ENCODE measurements at places on chromosomes 7 and 10. TPM values are rescaled to one million over a fixed set of nuclear protein-coding genes. Genes with fewer than 3 reads are reported as not detected.
A peak's percentile ranks its signal among the peaks of the same experiment; 100 is the strongest.

Gene ZNF239
- total RNA-seq = 4.7 TPM

Gene GDF10
- total RNA-seq = under 0.01 TPM

DNA sequence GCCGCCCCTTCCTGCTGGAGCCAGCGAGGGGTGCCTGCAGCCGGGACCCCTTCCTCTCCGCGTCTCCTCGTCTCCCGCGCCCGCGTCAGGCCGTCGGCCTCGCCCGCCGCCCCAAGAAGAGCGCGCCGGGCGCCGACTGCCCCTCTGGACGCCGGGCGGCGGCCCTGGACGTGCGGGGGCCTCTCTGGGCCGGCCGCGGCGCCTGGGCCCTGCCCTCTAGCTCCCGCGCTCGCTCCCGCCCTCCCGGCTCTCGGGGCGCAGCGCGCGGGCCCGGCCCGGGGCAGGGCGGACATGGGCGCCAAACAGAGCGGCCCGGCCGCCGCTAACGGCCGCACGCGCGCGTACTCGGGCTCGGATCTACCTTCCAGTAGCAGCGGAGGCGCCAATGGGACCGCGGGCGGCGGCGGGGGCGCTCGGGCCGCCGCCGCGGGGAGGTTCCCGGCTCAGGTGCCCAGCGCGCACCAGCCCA is 704 bp downstream of the ZNRF2 start:
- no peaks in the 10 kb centered on the region for H3K27me3 ChIP-seq
- peak overlapping the region; percentile 53 for H3K27ac ChIP-seq
- DNase-seq = peak; percentile 78
- H3K36me3 ChIP-seq = no peaks in the 10 kb centered on the region
- H3K4me3 ChIP-seq = peak overlapping the region; percentile 89

DNA sequence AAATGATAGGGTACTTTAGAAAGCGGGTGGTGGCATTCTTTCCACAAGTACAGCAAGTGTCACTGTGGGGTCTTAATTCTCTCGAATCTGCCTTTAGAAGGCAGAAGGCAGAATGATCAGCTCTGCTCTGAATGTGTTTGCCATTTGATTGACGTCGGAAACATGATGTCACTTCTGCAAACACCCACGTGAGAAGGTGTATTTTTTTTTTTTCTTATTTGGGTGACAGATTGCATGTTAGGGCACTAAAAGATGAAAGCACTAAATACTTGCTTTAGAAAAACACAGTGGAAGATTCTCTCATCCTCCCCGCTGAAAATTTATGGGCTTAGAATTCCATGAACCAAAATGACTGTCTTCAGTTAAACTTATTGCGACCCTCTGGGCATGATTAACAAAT is 150.2 kb downstream of the TCF7L2 start:
- H3K27ac ChIP-seq = no peak overlapping the region
- no peaks in the 10 kb centered on the region for H3K36me3 ChIP-seq
- peaks cover 15% of the 10 kb centered on the region for H3K4me1 ChIP-seq

- peak; percentile 63 for DNase-seq
- peak overlapping the region; percentile 26 for H3K27ac ChIP-seq
- H3K27me3 ChIP-seq = no peaks in the 10 kb centered on the region
Measured at GRCh38 chr10:13201132-13201531, 33.0 kb downstream of the UCMA start.

- no peaks in the 10 kb centered on the region for H3K36me3 ChIP-seq
- H3K4me3 ChIP-seq = no peak overlapping the region
- no peaks in the 10 kb centered on the region for H3K4me1 ChIP-seq
- no peaks in the 10 kb centered on the region for H3K27me3 ChIP-seq
Measured at GRCh38 chr7:152723364-152723763, 36.2 kb upstream of the ACTR3B start.

Gene AKR1C4
- not detected for total RNA-seq

- H3K27me3 ChIP-seq = no peaks in the 10 kb centered on the region
- DNase-seq = no peak
- no peaks in the 10 kb centered on the region for H3K4me1 ChIP-seq
- H3K4me3 ChIP-seq = no peak overlapping the region
Measured at GRCh38 chr10:12391206-12391605, 41.9 kb downstream of the CAMK1D start.

Gene SRRT
- total RNA-seq = 31.2 TPM

Gene EPHB6
- 2.4 TPM for total RNA-seq

DNA sequence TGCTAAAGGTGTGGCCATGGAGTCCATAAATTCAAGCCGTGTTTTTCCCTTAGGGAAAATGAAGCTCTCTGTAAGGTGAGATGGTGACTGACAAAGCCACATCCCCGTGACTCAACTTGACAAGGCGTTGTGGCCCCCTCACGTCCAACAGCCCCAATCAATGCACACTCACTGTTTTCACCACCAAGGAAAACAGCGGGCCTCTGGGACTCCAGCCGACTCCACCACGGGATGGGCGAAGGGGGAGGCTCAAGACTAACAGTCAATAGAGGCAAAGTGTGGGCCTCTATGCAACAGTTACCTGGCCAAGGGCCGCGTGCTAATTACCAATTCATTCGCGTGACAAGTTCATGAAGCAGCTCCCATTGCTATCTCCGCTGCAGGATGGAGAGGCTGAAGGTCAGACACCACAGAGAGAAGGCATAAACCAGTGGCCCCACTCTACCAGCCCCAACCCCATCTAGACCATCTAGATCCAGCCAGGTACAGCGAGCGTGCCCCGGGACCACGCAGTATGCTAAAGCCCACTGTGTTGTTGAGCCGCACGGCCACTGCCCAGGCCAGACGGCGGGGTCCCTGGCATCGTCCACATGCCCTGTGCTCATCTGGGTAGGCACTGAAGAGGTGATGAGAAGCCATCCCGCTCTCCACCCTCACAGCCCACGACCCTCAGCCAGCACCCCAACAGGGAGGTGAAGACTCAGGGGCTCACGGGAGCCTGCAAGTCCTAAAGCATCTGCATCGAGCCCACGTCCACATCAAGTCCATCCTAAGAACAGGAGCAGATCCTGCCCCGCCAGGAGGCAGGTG is 76.1 kb downstream of the PROSER2 start:
- H3K36me3 ChIP-seq = no peaks in the 10 kb centered on the region
- no peaks in the 10 kb centered on the region for H3K4me1 ChIP-seq
- peaks cover 2% of the 10 kb centered on the region for H3K27me3 ChIP-seq
- no peak overlapping the region for H3K27ac ChIP-seq
- H3K4me3 ChIP-seq = no peak overlapping the region

Gene CNPY1
- not detected for total RNA-seq

DNA sequence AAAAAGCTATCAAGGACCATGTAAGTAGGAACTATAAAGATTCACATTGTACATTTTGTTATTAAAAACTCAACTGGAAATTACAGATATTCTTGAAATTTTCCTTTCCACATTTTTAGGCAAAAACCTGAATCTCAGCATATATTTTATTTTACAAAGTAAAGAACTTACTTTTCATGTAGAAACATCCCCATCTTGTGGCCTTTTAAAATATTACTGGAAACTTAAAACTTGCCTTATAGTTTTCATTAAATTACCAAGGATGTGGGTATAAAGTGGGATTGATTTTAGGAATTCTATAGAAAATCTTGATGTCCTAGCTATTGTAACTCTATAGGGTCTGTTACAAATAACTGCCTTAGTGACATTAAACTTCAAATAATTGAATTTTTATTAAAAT is 10.6 kb downstream of the DBF4 start:
- H3K4me3 ChIP-seq = no peak overlapping the region
- no peaks in the 10 kb centered on the region for H3K36me3 ChIP-seq
- H3K27ac ChIP-seq = no peak overlapping the region
- H3K4me1 ChIP-seq = no peaks in the 10 kb centered on the region
- H3K27me3 ChIP-seq = no peaks in the 10 kb centered on the region

- no peaks in the 10 kb centered on the region for H3K27me3 ChIP-seq
- no peaks in the 10 kb centered on the region for H3K36me3 ChIP-seq
- H3K4me1 ChIP-seq = peaks cover 30% of the 10 kb centered on the region
Measured at GRCh38 chr7:40749877-40750276, 615.1 kb downstream of the SUGCT start.

Gene DYNC1I1
- total RNA-seq = 2.2 TPM

Gene GSAP
- 13.0 TPM for total RNA-seq

- H3K4me1 ChIP-seq = no peaks in the 10 kb centered on the region
- DNase-seq = no peak
- H3K4me3 ChIP-seq = no peak overlapping the region
- H3K27me3 ChIP-seq = no peaks in the 10 kb centered on the region
- no peaks in the 10 kb centered on the region for H3K36me3 ChIP-seq
Measured at GRCh38 chr7:134636008-134636449, 10.6 kb upstream of the BPGM start.

- H3K27me3 ChIP-seq = peaks cover 8% of the 10 kb centered on the region
- no peak overlapping the region for H3K27ac ChIP-seq
- no peak for DNase-seq
- H3K4me3 ChIP-seq = no peak overlapping the region
- H3K4me1 ChIP-seq = no peaks in the 10 kb centered on the region
Measured at GRCh38 chr7:132030086-132030568, 473.7 kb upstream of the PODXL start.

- H3K36me3 ChIP-seq = no peaks in the 10 kb centered on the region
- no peak overlapping the region for H3K27ac ChIP-seq
- no peak overlapping the region for H3K4me3 ChIP-seq
Measured at GRCh38 chr7:13179011-13179582, 491.7 kb downstream of the ARL4A start.

Gene FANK1
- total RNA-seq = 8.5 TPM

DNA sequence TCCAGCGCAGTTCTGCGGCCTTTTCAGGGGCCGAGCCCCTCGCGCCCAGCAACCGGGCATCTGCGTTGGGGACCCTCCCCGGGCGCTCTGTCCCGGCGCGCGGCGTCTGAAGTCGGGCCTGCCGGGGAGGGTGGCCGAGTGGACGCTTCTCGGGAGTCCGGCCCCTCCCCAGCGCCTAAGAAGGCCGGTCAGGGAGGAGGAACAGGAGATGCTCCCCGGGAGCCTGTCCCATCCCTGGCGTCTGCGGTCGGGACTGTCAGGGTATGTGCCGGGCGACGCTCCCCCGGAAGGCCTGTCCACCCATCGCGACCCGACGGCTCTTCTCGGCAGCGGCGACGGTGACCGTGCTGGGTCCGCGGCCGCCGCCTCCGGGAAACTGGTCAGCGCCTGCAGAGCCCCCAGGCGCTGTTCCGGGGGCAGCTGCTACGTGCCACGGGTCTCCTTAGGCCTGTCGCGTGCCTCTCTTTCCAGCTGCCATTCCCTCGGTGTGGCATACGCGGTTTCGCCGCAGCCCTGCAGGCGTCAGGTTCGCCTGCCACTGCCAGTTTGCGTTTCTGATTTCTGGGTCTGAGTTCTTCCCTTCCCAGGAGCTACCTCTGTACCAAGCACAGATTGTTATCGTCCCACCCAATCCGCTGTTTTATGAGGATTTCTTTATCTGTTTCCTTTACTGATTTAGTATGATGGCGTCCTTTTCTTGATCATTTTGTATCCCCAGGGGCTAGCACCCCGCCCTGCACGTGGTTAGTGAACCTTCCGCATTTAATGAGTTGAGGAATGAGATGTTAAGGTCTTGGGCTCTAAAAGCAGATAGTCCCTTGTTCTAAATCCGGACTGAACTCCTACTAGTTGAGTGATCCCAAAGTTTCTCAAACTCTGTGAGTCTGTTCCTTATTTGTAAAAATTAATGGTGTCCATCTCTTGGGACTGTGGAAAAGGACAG is 782 bp downstream of the IFIT5 start:
- peaks cover 13% of the 10 kb centered on the region for H3K36me3 ChIP-seq
- H3K27ac ChIP-seq = peak overlapping the region; percentile 86
- no peaks in the 10 kb centered on the region for H3K27me3 ChIP-seq
- peak; percentile 87 for DNase-seq
- peaks cover 14% of the 10 kb centered on the region for H3K4me1 ChIP-seq

DNA sequence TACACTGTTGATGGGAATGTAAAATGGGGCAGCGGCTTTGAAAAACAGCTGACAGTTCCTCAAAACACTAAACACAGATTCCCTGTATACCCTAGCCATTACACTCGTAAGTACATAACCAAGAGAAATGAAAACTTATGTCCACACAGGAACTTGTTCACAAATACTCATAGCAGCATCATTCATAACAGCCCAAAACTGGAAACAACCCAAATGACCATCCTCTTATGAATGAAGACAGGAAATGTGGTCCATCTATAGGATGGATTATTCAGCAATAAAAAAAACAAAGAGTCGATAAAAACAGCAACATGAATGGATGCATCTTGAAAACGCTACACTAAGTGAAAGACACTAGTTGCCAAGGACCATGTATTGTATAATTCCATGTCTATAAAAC is 23.7 kb downstream of the NMT2 start:
- no peak overlapping the region for H3K4me3 ChIP-seq
- peak overlapping the region; percentile 54 for H3K27ac ChIP-seq
- H3K4me1 ChIP-seq = peaks cover 16% of the 10 kb centered on the region
- peaks cover 8% of the 10 kb centered on the region for H3K36me3 ChIP-seq

Gene PON1
- total RNA-seq = not detected

DNA sequence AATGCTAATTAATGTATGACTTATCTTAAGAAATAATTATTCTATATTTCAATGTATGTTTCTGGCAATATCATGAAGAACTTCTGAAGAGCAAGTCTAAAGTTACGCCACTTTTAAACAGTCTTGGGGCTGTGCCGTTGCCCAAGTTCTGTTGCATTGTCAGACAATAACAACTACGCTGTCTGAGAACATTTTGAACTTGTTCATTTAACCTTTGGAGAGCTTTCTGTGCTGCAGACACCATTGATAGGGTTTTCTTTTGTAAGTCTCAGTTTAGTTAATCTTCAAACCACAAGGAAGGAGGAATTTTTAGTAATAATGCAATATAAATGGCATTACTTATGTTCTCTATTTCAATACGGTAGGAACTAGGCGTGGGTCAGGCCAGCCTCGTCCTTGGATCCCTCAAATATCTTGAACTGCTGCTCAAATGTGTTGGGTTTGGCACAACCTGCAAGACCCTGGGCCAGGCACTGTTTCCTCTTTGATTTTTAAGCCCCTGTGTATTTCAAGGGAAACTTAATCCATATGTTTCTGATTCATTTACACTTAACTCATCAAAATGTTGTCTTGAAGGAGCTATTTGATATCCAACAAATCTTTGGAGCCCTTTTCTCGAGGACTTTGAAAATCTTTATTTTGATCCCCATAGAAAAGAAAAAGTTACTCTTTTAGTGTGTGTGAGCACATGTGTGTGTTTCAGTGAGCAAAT is 215.5 kb downstream of the INHBA start:
- no peak overlapping the region for H3K27ac ChIP-seq
- no peak for DNase-seq
- H3K36me3 ChIP-seq = no peaks in the 10 kb centered on the region
- H3K4me1 ChIP-seq = peaks cover 13% of the 10 kb centered on the region
- no peaks in the 10 kb centered on the region for H3K27me3 ChIP-seq

Gene IGF2BP3
- 2.7 TPM for total RNA-seq

GRCh38 chr10:67539312-67539711 is 156.7 kb downstream of the CTNNA3 start:
- H3K4me3 ChIP-seq = no peak overlapping the region
- no peaks in the 10 kb centered on the region for H3K4me1 ChIP-seq
- H3K27ac ChIP-seq = no peak overlapping the region
- H3K36me3 ChIP-seq = no peaks in the 10 kb centered on the region
- no peak for DNase-seq

Gene PRTFDC1
- total RNA-seq = 5.3 TPM

Measured in osteoblast (primary cell).